ENCODE measurements at places on chromosomes 1 and 21. TPM values are rescaled to one million over a fixed set of nuclear protein-coding genes. Genes with fewer than 3 reads are reported as not detected.

Gene ERG
- not detected for total RNA-seq

Gene LRRC8D
- 46.7 TPM for total RNA-seq

- no peak for DNase-seq
- H3K36me3 ChIP-seq = no peaks in the 10 kb centered on the region
- H3K4me1 ChIP-seq = no peaks in the 10 kb centered on the region
- H3K4me3 ChIP-seq = no peak overlapping the region
Observed at GRCh38 chr1:228742281-228742860, 7.1 kb downstream of the RHOU start.

- peak overlapping the region; percentile 90 for H3K27ac ChIP-seq
- H3K27me3 ChIP-seq = peaks cover 2% of the 10 kb centered on the region
- peak overlapping the region; percentile 72 for H3K4me3 ChIP-seq
- DNase-seq = peak; percentile 86
Observed at GRCh38 chr21:29091033-29091432, 17.6 kb upstream of the CCT8 start.

Gene SMCP
- not detected for total RNA-seq

- no peak overlapping the region for H3K4me3 ChIP-seq
- DNase-seq = no peak
- H3K27me3 ChIP-seq = peaks cover 21% of the 10 kb centered on the region
Observed at GRCh38 chr1:31532173-31532572, 44.1 kb upstream of the TINAGL1 start.

Gene LCE1C
- total RNA-seq = not detected

DNA sequence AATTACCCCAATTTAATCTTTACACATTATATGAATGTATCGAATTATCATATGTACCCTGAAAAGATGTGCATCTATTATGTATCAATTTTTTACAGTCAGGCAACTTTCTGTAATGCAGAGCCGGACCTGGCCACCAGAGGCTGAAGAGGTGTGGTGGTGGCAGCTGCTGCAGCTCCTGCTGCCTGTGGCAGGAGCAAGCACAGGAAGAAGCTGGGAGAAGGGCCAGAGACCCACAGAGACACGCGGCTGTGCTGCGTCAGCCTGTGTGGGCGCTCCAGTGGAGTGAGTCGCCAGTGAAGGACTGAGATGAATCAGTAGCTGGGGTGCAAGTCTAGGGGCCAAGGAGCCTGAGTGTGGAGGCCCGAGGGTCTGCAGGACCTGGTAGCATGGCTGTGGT, 74.3 kb upstream of the COG2 start:
- H3K4me1 ChIP-seq = no peaks in the 10 kb centered on the region
- no peak overlapping the region for H3K4me3 ChIP-seq
- H3K27ac ChIP-seq = no peak overlapping the region
- no peak for DNase-seq

DNA sequence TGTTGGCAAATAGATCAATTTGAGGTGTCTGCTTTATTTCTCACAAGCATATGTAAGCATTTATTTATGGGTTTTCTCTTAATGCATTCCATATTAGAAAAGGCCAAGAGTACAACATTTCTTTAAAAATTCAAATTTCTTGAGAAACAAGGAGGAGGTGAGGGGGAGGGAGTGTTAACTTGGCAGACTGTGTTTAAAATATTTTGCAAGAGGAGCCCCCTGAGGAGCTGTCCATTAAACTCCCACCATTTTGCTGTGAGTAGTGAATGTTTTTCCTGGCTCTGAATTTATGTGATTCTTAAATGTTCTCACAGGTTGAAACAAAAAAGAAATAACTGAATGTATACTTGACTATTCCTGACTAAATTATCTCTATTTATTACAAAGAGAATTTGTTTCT, 363.8 kb downstream of the PTPRC start:
- H3K27ac ChIP-seq = no peak overlapping the region
- no peak overlapping the region for H3K4me3 ChIP-seq
- no peaks in the 10 kb centered on the region for H3K4me1 ChIP-seq

DNA sequence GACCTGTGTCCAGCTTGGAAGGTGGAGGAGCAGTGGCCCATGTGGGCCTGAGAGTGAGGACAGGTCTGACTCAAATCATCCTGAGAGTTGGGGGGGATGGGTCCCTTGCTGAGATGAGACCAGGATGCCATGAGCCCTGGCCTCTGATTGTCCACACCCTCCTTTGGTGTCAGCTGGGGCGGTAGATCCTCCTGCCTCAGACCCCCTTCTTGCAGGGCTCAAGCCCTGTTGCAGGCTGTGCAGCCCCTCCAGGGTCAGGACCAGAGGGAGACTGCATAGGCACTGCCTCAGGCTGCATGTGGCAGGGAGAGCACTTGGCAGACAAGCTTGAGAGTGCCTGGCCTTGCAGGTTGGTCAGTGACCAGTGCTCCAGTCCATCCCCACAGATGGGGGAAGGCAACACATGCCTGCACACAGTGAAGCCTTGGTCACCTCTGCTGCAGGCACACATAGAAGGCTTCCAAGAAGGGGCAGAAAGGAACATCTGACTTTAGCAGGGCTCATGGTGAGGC, 82.2 kb upstream of the ACTRT2 start:
- H3K4me3 ChIP-seq = no peak overlapping the region
- no peak overlapping the region for H3K27ac ChIP-seq
- no peaks in the 10 kb centered on the region for H3K4me1 ChIP-seq
- no peak for DNase-seq
- peaks cover 2% of the 10 kb centered on the region for H3K27me3 ChIP-seq
- peaks cover 7% of the 10 kb centered on the region for H3K36me3 ChIP-seq

Gene NR1I3
- total RNA-seq = not detected

DNA sequence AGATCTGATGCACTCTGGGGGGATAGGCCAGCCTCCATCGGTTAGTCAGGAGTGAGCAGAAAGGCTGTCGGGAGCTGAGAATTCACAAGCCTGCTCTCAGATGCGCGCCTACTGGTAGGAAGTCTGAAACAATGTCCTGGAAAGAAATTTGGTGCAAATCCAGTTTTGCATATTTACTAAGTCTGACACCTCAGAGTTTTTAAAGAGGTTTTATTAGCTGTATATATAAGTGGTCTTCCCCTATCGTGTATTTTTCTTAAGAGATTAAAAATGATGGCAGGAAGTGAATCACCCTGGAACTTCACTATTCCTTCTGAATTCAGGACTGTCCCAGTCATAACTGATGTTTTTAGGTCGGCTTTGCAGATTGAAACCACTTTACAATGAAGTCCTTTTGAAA, 99.8 kb upstream of the C1orf105 start:
- no peak overlapping the region for H3K27ac ChIP-seq
- no peak overlapping the region for H3K4me3 ChIP-seq
- 0 out of 2 replicates have a peak, but pooled peaks cover 1% of the 10 kb centered on the region for H3K36me3 ChIP-seq

- H3K36me3 ChIP-seq = peaks cover 7% of the 10 kb centered on the region
- peaks cover 56% of the 10 kb centered on the region for H3K27me3 ChIP-seq
- DNase-seq = no peak
- no peak overlapping the region for H3K4me3 ChIP-seq
- H3K27ac ChIP-seq = no peak overlapping the region
- H3K4me1 ChIP-seq = peaks cover 20% of the 10 kb centered on the region
Observed at GRCh38 chr21:45615145-45615711, 28.3 kb upstream of the PCBP3 start.

- no peaks in the 10 kb centered on the region for H3K36me3 ChIP-seq
- DNase-seq = no peak
- H3K4me3 ChIP-seq = no peak overlapping the region
- H3K27ac ChIP-seq = no peak overlapping the region
Observed at GRCh38 chr1:205392650-205393049, 29.2 kb downstream of the LEMD1 start.

DNA sequence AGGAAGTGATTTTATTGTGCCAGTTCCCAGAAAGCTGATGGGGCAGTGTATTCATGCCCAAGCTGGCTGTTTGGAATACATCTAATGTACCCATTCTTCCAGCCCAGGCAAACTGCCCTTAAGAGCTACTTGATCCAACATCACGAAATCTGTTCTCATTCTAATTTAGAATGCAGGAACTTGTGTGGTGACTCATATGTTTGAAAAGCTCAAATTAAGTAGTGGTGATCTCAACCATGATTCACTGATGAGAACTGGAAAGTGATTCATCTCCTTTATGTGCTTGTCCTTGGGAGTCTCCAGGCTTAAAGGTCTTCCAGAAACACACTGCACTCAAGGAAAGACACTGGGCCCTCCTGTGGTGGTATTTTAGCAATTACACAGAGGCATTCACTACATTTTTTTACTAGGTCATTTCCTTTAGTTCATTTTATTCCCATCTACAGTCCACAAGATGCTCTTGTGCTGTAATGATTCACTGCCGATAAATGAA, 65.4 kb downstream of the RPE65 start:
- H3K4me3 ChIP-seq = peak overlapping the region; percentile 53
- no peaks in the 10 kb centered on the region for H3K36me3 ChIP-seq
- peak overlapping the region; percentile 83 for H3K27ac ChIP-seq

Gene LCE2B
- total RNA-seq = not detected

DNA sequence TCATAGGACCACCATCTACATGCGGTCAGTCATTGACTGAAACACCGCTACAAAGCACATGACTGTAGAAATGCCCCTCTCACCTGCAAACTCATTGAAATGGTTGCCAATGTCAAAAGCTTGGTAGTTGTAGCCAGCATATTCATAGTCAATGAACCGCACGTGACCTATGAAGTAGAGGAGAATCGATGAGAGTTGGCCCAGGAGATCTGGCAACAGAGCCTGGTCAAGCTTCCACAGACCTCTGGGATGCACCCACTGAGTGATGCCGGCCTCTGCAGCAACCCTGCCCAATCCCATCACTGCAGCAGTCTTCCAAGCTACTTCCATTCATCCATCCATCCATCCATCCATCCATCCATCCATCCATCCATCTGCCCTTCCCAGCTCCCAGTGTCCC, 11.9 kb downstream of the ETNK2 start:
- H3K4me3 ChIP-seq = no peak overlapping the region
- peaks cover 18% of the 10 kb centered on the region for H3K27me3 ChIP-seq
- DNase-seq = no peak

Gene SLC44A3
- total RNA-seq = 0.66 TPM

Gene FCRL3
- not detected for total RNA-seq
